ENCODE measurements at places on chromosomes 4 and X. TPM values are rescaled to one million over a fixed set of nuclear protein-coding genes. Genes with fewer than 3 reads are reported as not detected.

TSPAN7 gene
- not detected for total RNA-seq

PASD1 gene
- not detected for total RNA-seq

NUDT10 gene
- 0.85 TPM for total RNA-seq

GRIA2 gene
- not detected for total RNA-seq

BCORL1 gene
- total RNA-seq, result 1.4 TPM

TENM3 gene
- total RNA-seq, result 4.8 TPM

MAGEE2 gene
- not detected for total RNA-seq

ZNF157 gene
- total RNA-seq, result 0.28 TPM

PORCN gene
- 6.3 TPM for total RNA-seq

MXRA5 gene
- total RNA-seq, result 7.0 TPM

ZFP92 gene
- total RNA-seq, result 0.19 TPM

NLGN4X gene
- under 0.01 TPM for total RNA-seq

DAPP1 gene
- not detected for total RNA-seq

CXCL13 gene
- not detected for total RNA-seq

MMRN1 gene
- 3.8 TPM for total RNA-seq

GLRA3 gene
- not detected for total RNA-seq

TRIML2 gene
- 0.28 TPM for total RNA-seq

SLC38A5 gene
- total RNA-seq, result 59.6 TPM

DUX4 gene
- not detected for total RNA-seq

BEND2 gene
- total RNA-seq, result not detected

UGT2A1 gene
- total RNA-seq, result not detected

GIMD1 gene
- 0.19 TPM for total RNA-seq

FAM47E gene
- 0.19 TPM for total RNA-seq

FAM47A gene
- not detected for total RNA-seq

NSUN7 gene
- total RNA-seq, result under 0.01 TPM

MED12 gene
- total RNA-seq, result 12.8 TPM

MAPK10 gene
- total RNA-seq, result 3.3 TPM

CTAG2 gene
- not detected for total RNA-seq

ABCB7 gene
- 23.2 TPM for total RNA-seq

SMIM31 gene
- not detected for total RNA-seq

SPANXD gene
- not detected for total RNA-seq

RBM47 gene
- total RNA-seq, result 2.0 TPM

COMMD8 gene
- 30.2 TPM for total RNA-seq

RBMXL3 gene
- not detected for total RNA-seq

FGF13 gene
- total RNA-seq, result under 0.01 TPM

COQ2 gene
- total RNA-seq, result 21.9 TPM

RAB39B gene
- 0.56 TPM for total RNA-seq

EVC2 gene
- total RNA-seq, result 11.3 TPM

PHEX gene
- total RNA-seq, result under 0.01 TPM

CLDN34 gene
- total RNA-seq, result not detected

Data from regular cardiac myocyte (primary cell).